ENCODE measurements at places on chromosomes 12 and 14.

DNA sequence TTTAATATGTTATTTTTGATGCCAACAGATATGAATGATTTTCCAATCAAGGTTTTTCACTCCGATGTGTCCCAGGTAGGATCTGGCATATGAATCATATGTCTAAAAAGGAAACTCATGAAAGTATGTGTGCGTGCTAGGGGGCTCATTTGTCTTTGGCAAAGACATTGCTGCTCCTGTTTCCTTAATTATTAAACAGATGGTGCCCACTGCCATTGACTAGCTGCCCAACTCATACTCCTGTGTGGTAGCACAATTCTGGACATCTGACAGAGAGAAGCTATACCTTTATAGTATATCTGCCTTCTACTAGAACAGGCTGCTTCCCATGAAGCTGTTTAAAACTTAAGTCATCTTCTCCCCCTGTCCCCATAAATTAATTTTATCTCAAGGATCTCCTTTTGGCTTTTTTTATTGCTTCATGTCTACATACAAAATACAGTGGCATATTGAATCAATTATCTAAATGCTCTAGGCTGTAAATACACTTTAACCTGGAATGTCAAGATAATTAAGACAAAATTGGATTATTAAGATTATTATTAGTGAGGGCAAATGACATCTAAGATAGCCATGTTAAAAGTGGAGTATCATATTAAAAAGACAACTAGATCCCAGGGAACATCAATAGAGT, 1.4 kb upstream of the PDE3A start:
- DNase-seq, result no peak

- no peak for DNase-seq
Observed at GRCh38 chr12:132399092-132400010, 70.0 kb upstream of the GALNT9 start.

DNA sequence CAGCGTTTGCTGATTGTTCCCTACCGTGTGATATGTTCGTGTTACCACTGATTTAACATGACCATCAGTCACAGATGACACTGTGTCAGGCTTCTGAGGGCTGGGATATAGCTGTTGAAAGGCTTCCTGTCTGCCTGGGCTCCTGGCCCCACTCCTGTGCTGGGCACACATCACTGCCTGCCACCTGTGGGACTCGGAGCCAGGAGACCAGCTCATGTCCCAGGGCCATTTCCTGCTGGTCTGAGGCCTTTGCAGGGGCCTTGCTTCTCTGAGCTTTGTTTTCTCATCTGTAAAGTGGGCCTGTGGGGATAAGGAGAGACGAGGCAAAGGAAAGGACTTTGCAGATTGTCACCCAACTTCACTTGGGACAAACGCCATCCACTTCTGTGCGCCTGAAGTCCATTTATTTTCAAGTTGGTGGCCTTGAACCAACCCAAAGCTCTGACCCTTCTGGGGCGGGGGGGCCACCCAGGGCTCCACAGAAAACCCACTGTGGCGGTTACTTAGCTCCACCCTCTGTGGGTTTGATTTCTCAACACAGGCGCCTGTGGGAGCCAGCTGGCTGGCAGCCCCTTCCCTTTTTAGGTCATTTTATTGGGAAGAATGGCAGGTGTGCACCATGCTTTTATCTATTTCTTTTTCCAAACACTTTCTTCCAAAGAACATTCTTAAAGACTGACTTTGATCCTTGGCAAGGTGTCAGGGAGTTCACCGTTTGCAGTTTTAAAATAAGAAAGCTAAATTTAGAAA, 54.1 kb downstream of the BEGAIN start:
- DNase-seq, result no peak

DNA sequence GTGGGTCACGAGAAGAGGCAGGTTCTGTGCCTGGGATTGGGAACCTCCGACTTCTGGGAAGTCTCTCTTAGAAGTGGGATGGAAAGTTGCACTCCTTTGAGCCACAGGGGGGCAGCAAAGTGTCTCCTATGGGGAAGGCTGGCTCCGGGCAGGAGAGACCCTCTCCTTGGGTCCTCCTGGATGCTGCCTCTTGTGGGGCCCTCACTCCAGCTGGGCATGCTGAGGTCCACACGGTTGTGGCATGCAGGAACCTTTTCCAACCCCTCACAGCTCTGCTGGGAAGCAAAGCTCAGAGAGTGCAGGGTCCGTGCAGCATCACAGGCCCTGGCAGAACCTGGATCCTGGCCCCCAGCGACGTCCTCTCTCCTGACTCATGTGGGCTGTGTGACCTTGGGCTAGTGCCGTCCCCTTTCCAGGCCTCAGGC, 17.4 kb downstream of the SDSL start:
- no peak for DNase-seq
